HS-27A (cell line): ENCODE measurements at places on chromosomes 12 and 14.

DNA sequence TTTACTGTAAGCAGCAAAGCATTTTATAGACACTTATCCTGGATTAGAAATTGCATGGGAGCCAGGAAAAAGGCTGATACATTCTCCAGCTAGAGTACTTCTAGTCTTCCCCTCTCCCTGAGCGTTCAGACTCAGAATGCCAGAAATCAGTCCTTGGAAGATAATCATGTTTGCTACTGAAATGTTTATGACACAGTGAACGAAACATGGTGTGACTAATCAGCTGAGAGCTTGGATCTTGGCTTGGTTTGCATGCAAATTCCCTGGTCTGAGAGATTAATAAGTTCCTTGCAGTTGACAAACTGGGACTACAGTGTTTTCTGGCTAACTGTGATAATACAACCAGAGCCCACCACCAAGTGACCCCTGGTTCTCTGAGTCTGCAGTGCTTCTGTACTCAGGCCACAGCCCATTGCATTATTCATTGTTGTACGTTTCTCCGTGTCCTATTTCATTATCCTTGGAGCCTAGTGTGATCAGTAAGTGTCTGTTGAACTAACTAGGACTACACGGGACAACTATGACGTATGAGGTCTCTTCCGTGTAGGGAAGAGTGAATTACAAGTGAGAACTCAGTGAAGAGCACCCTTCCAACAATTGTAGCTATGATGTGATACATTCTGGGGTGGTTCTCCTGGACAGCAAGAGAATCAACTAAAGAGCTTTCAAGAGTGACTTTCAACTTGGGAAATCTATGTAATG is 34.6 kb upstream of the EVL start:
- peak; percentile 50 for DNase-seq

GRCh38 chr14:62497708-62498107 is 547.5 kb downstream of the KCNH5 start:
- no peak for DNase-seq

DNA sequence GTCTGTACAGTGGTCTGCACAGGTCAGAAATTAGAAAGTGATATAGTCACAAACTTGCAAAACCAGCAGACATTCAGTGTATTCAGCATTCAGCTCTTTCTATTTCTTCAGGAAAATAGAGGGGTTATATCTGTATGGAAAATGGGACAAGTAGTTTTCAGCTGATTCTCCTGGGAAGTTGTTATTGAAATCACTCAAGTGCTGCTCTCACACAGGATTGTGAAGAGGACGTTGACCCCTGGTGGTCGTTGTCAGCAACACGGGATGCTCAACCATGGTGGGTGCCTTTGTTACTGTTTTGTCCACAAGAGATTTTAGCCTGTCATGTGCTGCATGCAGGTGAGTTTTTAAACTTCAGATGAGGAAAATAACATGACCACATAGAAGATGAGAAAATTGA is 981.8 kb downstream of the TMEM121 start:
- DNase-seq, result no peak

DNA sequence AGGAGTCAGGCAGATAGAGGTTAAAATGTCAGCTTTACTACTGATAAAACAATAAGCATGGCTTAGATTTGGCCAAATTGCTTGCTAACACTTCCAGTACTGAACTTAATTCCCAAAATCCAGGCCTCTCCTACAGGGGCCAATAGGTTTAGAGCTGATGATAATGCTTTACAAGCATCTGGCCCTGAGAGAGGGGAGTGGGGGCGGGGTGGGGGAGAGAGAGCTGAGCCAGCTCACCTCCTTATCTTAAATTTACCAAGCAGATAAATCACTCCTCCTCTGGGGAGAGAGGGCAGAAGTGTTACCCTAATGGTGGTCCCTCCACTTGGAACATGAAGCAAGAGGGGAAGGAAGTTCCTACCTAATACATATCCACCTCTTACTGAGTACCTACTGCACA is 182.2 kb upstream of the CRY1 start:
- no peak for DNase-seq

- DNase-seq, result no peak
Measured at GRCh38 chr12:57771236-57771872, 551 bp downstream of the METTL1 start.

GRCh38 chr12:130965214-130965613 is 11.5 kb downstream of the ADGRD1 start:
- no peak for DNase-seq

- no peak for DNase-seq
Measured at GRCh38 chr14:65433646-65434045, 21.1 kb downstream of the FUT8 start.

DNA sequence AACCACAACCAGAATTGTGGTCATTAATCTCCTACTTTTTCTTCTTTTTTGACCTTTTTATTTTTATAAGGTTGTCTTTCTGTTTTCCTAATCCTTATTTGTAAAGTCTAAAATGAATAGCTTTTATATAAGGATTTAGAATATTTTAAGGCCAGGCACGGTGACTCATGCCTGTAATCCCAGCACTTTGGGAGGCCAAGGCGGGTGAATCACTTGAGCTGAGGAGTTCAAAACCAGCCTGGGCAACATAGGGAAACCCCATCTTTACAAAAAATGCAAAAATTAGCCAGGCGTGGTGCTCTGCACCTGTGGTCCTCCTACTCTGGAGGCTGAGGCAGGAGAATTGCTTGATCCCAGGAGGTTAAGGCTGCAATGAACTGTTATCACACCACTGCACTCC is 55.1 kb downstream of the IFT81 start:
- DNase-seq, result peak; percentile 55

DNA sequence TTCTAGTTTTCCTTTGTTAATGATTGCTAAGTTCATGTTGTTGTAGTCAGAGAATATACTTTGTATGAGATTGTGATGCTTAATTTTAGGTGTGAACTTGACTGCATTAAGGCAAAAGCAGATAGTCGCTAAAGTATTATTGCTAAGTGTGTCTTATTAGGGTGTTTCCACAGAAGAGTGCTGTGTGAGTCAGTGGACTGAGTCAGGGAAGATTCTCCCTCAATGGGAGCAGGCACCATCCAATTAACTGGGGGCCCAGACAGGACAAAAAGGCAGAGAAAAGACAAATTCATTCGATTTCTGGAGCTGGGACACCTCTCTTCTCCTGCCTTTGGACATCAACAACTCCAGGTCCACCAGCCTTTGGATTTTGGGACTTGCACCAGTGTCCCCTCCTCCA is 48.5 kb downstream of the BAZ1A start:
- no peak for DNase-seq

DNA sequence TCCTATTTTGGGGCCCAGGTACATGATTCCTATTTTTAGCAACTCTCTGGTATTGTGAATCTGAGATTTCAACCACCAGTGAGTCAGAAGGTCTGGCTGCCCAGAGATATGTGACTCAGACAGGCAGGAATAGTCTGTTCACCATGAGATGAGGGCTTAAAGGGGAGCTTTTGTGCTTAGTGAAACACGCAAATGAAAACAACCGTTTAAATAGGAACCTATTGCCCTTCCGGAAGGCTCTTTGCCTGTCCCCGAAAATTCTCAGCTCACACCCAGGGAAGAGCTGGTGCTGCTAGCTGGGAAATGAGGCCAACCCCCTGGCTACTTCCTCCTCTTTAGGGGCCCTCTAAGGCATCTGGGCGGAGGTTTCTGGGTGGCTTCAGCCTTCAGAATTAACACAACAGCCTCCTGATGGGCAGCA is 283.6 kb downstream of the CACNA1C start:
- DNase-seq, result peak; percentile 92
